ENCODE measurements at places on chromosomes 13 and 19. TPM values are rescaled to one million over a fixed set of nuclear protein-coding genes. Genes with fewer than 3 reads are reported as not detected.

The CYP2F1 gene
- not detected for total RNA-seq

GRCh38 chr13:76723551-76724232 is 162.5 kb downstream of the KCTD12 start:
- H3K27ac ChIP-seq = no peak overlapping the region
- H3K4me1 ChIP-seq = no peaks in the 10 kb centered on the region
- peak; percentile 26 for DNase-seq
- H3K4me3 ChIP-seq = no peak overlapping the region
- H3K27me3 ChIP-seq = no peaks in the 10 kb centered on the region

The ZNF575 gene
- not detected for total RNA-seq

The IL17D gene
- 2.6 TPM for total RNA-seq

- H3K27ac ChIP-seq = no peak overlapping the region
- H3K4me3 ChIP-seq = no peak overlapping the region
- no peaks in the 10 kb centered on the region for H3K36me3 ChIP-seq
- H3K27me3 ChIP-seq = no peaks in the 10 kb centered on the region
- no peak for DNase-seq
- H3K4me1 ChIP-seq = no peaks in the 10 kb centered on the region
These were observed 8.9 kb downstream of the ZNF805 start for GRCh38 chr19:57249329-57249728.

The NLRP5 gene
- total RNA-seq = not detected

- no peaks in the 10 kb centered on the region for H3K27me3 ChIP-seq
- no peaks in the 10 kb centered on the region for H3K4me1 ChIP-seq
- no peak overlapping the region for H3K4me3 ChIP-seq
- DNase-seq = peak; percentile 7
- no peaks in the 10 kb centered on the region for H3K36me3 ChIP-seq
- H3K27ac ChIP-seq = no peak overlapping the region
These were observed 88.4 kb upstream of the ZNF492 start for GRCh38 chr19:22545751-22546150.

GRCh38 chr19:10899151-10899653 is 27.8 kb downstream of the CARM1 start:
- H3K4me3 ChIP-seq = no peak overlapping the region
- H3K4me1 ChIP-seq = no peaks in the 10 kb centered on the region
- no peak for DNase-seq
- no peaks in the 10 kb centered on the region for H3K27me3 ChIP-seq
- H3K27ac ChIP-seq = no peak overlapping the region

The CYP4F12 gene
- total RNA-seq = not detected

- DNase-seq = no peak
- no peaks in the 10 kb centered on the region for H3K36me3 ChIP-seq
- H3K27ac ChIP-seq = no peak overlapping the region
- no peaks in the 10 kb centered on the region for H3K4me1 ChIP-seq
- H3K27me3 ChIP-seq = no peaks in the 10 kb centered on the region
These were observed 1565.5 kb downstream of the UQCRFS1 start for GRCh38 chr19:27647423-27647822.

DNA sequence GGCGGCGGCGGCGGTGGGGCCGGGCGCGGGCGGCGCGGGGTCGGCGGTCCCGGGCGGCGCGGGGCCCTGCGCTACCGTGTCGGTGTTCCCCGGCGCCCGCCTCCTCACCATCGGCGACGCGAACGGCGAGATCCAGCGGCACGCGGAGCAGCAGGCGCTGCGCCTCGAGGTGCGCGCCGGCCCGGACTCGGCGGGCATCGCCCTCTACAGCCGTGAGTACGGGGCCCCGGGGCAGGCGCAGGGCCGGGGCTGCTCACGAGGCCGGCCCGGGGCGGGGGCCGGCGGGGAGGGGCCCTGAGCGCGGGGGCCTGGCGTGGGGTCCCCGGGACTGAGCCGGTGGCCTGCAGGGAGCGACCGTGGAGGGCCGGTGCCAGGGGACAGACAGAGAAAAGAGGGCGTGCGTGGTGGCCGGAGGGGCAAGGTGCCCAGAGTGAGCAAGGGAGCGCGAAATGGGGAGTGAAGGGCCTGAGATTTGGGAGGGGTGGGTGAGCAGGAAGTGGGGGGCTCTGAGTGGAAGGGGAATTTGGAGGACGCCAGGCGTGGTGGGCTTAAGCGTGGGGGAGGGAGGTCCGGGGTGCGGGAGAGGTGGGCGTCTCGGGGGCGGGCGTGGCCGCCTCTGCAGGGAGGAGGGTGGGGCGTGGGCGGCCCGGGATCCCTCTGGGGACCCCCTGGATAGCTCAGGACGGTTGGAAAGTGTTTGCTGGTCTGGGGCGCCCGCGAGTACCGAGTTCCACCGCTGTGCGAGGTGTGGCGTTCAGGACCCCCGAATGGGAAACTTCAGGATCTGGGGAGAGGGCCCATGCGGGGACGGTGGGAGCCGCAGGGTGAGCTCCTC is 575 bp downstream of the CARM1 start:
- no peak overlapping the region for H3K27ac ChIP-seq
- H3K4me1 ChIP-seq = peaks cover 15% of the 10 kb centered on the region
- H3K27me3 ChIP-seq = no peaks in the 10 kb centered on the region
- H3K36me3 ChIP-seq = no peaks in the 10 kb centered on the region
- peak overlapping the region; percentile 90 for H3K4me3 ChIP-seq

GRCh38 chr13:113625965-113626721 is 31.9 kb downstream of the ATP4B start:
- H3K36me3 ChIP-seq = peaks cover 5% of the 10 kb centered on the region
- H3K27me3 ChIP-seq = no peaks in the 10 kb centered on the region
- no peak for DNase-seq
- no peak overlapping the region for H3K27ac ChIP-seq

DNA sequence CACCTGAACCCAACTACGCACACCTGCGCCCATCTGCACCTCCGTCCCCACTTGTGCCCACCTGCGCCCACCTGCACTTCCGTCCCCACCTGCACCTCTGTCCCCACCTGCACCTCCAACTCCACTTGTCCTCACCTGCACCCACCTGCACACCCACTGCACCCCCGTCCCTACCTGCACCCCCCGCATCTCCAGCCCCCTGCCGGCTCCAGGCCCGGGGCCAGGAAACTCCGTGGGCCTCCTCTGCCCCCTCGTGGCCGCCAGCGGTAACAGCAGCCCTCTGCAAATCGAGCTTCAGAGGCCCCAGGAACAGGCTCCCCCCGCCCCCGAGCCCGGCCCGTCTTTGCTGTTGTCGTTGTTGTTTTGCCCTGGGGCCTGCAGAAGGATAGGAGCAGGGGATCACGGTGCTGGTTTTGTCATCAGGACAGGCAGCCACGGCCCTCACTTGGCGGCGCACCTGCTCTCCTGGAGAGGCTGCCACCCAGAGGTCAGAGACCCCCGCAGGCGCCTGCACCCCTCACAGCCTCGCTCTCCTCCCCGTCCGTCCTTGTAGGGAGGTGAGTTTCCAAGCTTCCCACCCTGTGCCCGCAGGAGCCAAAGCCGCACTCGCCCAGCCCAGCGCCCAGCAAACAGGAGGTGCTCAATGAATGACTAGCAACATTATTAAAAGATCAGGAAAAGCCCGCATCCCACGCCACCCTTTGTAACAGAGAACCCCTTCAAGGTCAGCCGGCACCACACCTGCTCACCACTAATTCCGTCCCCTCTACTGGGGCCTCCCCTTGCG is 65.4 kb downstream of the GNG7 start:
- H3K27ac ChIP-seq = no peak overlapping the region
- H3K4me3 ChIP-seq = peak overlapping the region; percentile 36
- no peaks in the 10 kb centered on the region for H3K4me1 ChIP-seq
- peak; percentile 76 for DNase-seq
- peaks cover 5% of the 10 kb centered on the region for H3K27me3 ChIP-seq

The HCN2 gene
- not detected for total RNA-seq

DNA sequence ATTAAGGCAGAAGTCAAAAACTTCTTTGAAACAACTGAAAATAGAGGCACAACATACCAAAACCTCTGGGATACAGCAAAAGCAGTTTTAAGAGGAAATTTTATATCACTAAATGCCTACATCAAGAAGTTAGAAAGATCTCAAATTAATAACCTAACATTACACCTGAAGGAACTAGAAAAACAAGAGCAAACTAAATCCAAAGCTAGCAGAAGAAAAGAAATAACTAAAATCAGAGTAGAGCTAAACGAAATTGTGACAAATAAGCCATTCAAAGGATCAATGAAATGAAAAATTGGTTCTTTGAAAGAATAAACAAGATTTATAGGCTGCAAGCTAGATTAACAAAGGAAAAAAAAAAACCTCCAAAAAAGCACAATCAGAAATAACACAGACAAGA is 2.5 kb upstream of the GPR42 start:
- no peaks in the 10 kb centered on the region for H3K27me3 ChIP-seq
- H3K36me3 ChIP-seq = no peaks in the 10 kb centered on the region
- no peaks in the 10 kb centered on the region for H3K4me1 ChIP-seq
- no peak overlapping the region for H3K27ac ChIP-seq
- H3K4me3 ChIP-seq = no peak overlapping the region
- DNase-seq = no peak

DNA sequence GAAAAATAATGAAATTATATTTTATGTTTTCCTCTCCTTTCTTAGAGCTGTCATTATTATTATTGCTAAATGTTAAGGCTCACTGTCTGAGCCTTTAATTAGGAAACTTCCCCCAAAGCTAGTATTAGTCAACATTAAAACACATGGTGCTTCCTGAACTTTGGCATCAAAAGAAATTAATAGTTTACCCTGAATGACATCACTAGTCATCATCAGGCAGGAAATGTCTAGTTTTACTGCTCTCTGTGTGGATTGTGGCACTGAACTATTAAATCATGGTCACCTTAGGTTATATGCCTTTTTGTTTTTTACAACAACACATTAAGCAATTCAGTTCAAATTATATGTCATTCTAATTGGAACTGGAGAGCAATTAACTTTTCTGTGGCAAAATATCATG is 595.5 kb downstream of the SLITRK1 start:
- DNase-seq = no peak
- no peaks in the 10 kb centered on the region for H3K27me3 ChIP-seq
- H3K36me3 ChIP-seq = no peaks in the 10 kb centered on the region
- no peaks in the 10 kb centered on the region for H3K4me1 ChIP-seq

- H3K4me3 ChIP-seq = no peak overlapping the region
- no peaks in the 10 kb centered on the region for H3K36me3 ChIP-seq
- no peaks in the 10 kb centered on the region for H3K4me1 ChIP-seq
- DNase-seq = no peak
These were observed 27.6 kb downstream of the CEBPG start for GRCh38 chr19:33400856-33401682.

The ZNF816 gene
- 27.7 TPM for total RNA-seq

GRCh38 chr19:18672606-18673337 is 10.7 kb upstream of the CRTC1 start:
- peaks cover 7% of the 10 kb centered on the region for H3K4me1 ChIP-seq
- DNase-seq = peak; percentile 37
- H3K27me3 ChIP-seq = no peaks in the 10 kb centered on the region
- H3K4me3 ChIP-seq = no peak overlapping the region

The NECTIN2 gene
- total RNA-seq = 210 TPM

The SLITRK6 gene
- total RNA-seq = 0.75 TPM

The METTL21C gene
- not detected for total RNA-seq

- H3K4me3 ChIP-seq = no peak overlapping the region
- H3K4me1 ChIP-seq = no peaks in the 10 kb centered on the region
- H3K36me3 ChIP-seq = no peaks in the 10 kb centered on the region
- no peaks in the 10 kb centered on the region for H3K27me3 ChIP-seq
- H3K27ac ChIP-seq = no peak overlapping the region
- DNase-seq = no peak
These were observed 8.7 kb downstream of the SYNGR4 start for GRCh38 chr19:48372904-48373303.

GRCh38 chr13:49836516-49836915 is 44.0 kb upstream of the KPNA3 start:
- H3K27me3 ChIP-seq = no peaks in the 10 kb centered on the region
- H3K36me3 ChIP-seq = no peaks in the 10 kb centered on the region
- DNase-seq = peak; percentile 71
- H3K27ac ChIP-seq = no peak overlapping the region
- H3K4me1 ChIP-seq = peaks cover 20% of the 10 kb centered on the region

DNA sequence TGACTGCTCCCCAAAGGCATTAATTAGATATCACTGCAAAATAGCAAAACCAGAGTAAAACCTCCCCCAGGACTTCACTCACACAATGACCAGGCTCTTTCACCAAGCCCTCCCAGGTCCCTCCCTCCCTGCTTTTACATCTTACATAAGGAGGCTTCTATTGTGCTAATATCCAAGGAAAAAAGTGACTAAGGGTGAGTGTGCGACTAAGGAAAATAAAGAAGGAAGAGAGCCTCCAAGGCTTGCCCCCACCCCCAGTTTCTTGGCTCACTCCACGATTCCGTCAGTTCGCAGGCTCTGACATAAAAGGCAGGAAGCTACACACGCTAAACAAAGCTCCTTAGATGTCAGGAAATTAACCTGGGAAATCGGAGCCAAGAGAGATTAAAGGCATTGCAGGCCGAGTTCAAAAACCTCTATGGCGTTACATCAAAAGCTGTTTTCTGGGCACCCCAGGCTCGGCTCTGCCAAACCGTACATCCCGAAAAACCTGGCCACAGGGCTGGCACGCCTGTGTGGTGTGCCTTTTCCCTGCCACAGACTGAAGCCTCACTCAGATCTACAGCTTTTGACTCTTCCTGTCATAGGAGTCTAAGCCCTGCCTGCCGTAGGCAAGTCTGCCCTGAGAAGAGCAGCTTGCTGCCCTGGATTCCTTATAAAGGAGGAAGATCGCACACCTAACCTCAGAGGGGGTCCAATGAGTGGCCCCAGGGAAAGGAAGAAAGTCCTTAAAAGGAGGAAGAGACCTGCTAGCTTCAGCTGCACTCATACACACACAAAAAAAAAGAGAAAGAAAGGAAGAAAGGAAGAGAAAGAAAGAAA is 67.0 kb upstream of the SERP2 start:
- no peak overlapping the region for H3K27ac ChIP-seq
- peaks cover 23% of the 10 kb centered on the region for H3K27me3 ChIP-seq
- H3K36me3 ChIP-seq = no peaks in the 10 kb centered on the region
- H3K4me1 ChIP-seq = peaks cover 30% of the 10 kb centered on the region
- peak; percentile 52 for DNase-seq

- peak; percentile 73 for DNase-seq
- H3K27ac ChIP-seq = no peak overlapping the region
- no peak overlapping the region for H3K4me3 ChIP-seq
- peaks cover 31% of the 10 kb centered on the region for H3K4me1 ChIP-seq
- no peaks in the 10 kb centered on the region for H3K27me3 ChIP-seq
These were observed 14.9 kb downstream of the SERP2 start for GRCh38 chr13:44388427-44389059.

GRCh38 chr19:55300886-55301458 is 17.2 kb downstream of the BRSK1 start:
- peak overlapping the region; percentile 79 for H3K27ac ChIP-seq
- no peaks in the 10 kb centered on the region for H3K36me3 ChIP-seq
- peaks cover 17% of the 10 kb centered on the region for H3K4me1 ChIP-seq
- peak overlapping the region; percentile 19 for H3K4me3 ChIP-seq
- peak; percentile 72 for DNase-seq
- no peaks in the 10 kb centered on the region for H3K27me3 ChIP-seq

Data from neural progenitor cell (in vitro differentiated cells).